ENCODE measurements at places on chromosomes 2 and 18. TPM values are rescaled to one million over a fixed set of nuclear protein-coding genes. Genes with fewer than 3 reads are reported as not detected.

The SLC19A3 gene
- total RNA-seq = 0.59 TPM

- no peak for DNase-seq
Observed at GRCh38 chr18:44589693-44590355, 90.9 kb upstream of the SETBP1 start.

DNA sequence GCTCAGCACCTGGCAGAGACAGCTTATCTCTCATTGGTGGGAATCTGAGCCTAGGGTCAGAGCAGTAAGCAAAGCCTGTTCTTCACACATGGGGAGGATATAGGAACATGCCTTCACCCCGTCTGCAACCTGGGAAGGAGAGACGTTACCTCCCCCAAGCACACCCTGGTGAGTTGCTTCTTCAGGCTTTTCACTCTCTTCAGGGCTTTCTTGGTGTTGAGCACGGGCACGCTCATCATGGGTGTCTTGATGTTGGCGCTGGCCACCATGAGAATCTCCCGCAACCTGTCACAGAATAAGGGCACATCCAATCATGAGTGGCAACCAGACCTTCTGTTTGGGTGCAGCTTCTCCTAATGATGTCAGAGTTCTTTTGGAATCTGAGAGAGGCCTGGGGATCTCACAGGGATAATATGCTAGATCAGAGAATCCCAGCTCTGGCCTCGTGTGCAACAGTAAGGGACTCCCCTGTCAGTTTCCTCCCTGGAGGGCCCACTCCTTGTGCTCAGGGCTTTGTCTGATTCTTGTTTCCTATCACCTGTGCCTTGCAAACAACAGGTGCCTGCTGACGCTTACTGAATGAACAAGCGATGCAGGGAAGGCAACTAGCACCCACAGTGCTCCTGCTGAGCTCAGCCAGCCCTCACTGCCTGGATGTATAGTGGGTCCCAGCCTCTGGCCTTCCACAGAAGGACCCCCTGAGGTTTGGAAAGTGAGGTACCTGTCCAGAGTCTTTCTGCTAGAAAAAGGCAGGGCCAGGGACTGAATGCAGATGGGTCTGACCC is 66.3 kb downstream of the POLR1A start:
- DNase-seq = no peak

DNA sequence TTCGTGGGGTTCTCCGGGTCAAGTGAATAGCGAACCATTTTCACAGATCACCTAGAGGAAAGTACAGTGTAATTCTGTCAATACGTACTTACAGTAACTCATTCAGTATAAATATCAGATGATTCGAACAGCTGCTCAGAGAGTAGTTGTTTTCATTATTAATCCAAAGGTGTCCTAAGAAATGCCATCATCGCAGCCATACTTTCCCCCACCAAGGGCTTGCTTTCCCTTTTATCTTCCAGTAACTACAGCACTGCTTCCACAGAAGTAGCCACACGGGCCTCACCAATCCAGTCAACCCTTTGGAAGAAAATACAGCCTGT is 4.5 kb upstream of the C18orf32 start:
- DNase-seq = no peak

GRCh38 chr2:134459706-134460406 is 206.0 kb downstream of the MGAT5 start:
- DNase-seq = no peak

Data from esophagus squamous epithelium (tissue), 5 donors.